ENCODE measurements at places on chromosomes 7 and 10.

- DNase-seq: no peak
Observed at GRCh38 chr10:53675177-53675576, 902.6 kb upstream of the MBL2 start.

GRCh38 chr7:78345293-78345911, 546.8 kb downstream of the PHTF2 start:
- DNase-seq: no peak

- no peak for DNase-seq
Observed at GRCh38 chr7:2613098-2613930, 18.5 kb upstream of the TTYH3 start.

DNA sequence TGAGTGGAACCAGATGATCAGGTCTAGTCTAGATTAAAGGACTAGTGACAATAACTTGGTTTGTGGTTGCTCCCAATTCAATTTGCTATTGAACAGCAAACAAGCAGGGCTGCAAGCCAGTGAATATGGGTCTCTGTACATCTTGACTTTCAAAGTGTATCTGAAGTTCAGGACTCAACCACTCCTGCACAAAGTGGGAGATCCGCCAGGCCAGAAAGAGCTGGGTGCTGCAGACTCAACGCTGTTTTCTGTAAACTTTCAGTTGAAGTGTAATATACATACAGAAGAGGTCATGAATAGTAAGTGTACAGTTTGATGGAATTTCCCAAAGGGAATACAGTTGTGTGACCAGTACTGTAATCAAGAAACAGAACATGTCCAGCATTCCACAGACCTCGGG, 416.6 kb downstream of the RPS24 start:
- DNase-seq: no peak

DNA sequence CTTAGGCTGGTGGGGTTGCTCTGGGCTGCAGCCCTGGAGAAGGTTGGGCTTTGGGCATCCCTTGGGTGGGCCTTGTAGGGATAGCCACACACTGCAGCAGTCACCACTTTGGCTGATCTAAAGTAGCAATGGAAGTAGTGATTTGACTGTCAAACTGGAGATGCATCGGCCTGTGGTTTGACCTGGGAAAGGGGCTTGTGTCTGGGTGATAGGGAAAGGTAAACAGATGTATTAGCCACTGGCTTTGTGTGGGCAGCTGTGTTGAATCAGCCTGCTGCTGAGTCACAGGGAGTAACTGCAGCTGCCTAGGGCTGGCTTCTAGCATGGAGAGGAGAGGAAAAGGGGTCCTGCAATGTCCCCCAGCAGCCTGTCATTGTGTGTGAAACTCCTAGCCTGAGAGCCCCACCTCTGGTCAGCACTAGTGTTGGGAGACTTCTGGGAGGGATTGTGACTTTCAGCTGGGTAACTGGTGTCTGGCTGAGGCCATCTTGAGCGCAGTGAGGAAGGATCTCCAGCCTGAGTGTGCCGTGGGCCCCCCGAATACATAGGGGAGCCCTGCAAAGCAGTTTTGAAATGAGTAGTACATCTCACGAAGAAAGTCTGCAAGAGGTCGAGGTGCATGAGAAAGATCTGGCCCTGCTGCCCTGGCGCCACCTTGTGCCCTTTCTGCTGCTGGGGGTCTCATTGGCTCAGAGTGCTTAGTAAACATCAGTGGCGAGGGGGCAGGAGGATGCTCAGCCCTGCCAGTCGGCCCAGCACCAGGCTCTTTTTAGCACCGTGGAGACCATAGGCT, 117.3 kb downstream of the FANK1 start:
- no peak for DNase-seq

DNA sequence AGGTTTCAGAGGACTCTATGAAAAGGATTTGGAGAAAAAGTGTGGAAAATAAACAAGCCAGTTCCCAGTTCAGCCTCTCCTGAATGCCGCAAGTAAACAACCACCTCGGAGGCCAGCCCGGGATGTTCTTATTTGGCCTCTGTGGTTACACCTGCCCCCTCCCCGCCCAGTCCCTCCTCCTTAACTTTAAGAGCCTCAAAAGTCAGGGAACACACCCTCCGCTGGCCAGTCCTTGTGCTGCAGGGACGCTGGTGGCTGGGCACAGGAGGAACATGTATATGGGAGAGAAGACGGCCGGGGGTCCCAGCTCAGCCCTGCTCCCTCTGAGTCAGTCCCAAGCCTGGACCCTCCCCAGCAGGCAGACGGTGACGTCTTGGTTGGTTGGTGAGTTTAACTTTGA, 6.1 kb downstream of the CHST3 start:
- DNase-seq: no peak

- no peak for DNase-seq
Observed at GRCh38 chr10:69647819-69648218, 17.8 kb downstream of the FAM241B start.

DNA sequence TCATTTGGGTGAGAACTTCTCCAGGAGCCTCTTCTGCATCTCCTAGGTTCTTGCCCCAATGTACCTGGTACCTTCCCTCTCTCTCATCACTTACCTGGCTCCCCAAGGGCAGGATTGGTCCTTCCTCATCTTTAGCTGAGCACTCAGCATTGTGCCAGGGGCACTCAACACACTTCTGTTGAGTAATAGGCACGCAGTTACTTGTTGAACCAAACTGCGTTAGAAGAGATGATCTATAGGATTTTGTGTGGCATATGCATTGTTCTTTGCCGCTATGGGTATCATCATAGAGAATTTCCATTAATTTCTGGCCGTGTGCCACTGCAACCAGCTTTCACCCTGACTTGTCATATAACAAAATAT, 16.4 kb downstream of the TBXAS1 start:
- no peak for DNase-seq

DNA sequence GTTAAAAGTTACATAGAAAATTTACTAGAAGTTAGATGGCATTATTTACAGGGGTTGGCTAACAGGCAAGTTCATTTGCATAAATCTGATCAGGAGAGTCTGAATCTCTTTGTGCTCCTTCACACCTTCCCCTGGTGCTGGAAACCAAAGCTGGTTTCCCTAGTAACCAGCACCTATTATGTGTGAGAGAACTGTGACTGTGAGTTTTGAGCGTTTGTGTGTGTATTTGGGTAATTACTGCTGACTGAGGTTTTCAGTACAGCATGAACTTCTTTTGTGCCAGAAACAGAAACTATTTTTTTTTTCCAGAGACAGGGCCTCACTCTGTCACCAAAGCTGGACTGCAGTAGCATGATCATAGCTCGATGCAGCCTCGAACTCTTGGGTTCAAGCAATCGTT, 10.3 kb upstream of the IFIT1B start:
- no peak for DNase-seq

GRCh38 chr7:37033141-37033540, 308.8 kb upstream of the AOAH start:
- DNase-seq: no peak

All from T-helper 22 cell (primary cell).